ENCODE measurements at places on chromosomes 11 and 22.

DNA sequence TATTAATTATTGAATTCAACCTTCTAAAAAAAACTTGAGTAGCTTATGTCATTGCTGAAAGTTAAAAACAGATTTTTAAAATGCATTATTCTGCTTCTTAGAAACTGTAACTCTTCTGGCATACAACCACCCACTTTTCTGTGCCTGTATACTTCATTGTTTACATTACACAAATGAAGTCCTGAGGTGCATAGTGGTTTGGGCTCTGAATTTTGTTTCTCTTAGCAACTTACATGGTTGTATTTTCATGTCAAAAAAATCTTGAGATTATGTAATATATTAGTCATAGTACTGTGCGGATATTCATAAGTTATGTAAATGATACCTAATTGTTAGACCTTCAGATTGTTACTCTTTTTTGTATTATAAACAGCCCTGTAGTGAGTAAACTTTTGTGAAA lies 12.2 kb downstream of the SC5D start:
- DNase-seq: no peak

- no peak for DNase-seq
Observed at GRCh38 chr11:93500759-93501158, 42.4 kb downstream of the SMCO4 start.

DNA sequence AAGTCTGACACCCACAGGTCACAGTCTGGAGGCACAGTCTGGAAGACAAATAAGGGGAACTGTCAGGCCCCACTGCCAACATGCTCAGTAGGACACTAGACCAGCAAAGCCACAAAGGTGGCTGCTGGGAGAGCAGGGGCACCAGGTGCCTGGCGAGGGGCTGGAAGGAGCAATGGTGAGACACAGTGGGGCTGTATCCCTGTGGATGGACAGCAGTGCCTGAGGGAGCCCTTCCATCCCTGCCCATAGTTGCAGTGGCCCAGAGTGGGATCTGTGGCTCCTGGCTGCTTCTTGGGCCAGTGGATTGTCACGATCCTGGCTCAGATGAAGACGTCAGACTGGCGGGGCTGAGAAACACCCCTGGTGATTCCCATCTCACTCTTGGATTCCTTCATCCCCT lies 154.6 kb downstream of the DSCAML1 start:
- no peak for DNase-seq

DNA sequence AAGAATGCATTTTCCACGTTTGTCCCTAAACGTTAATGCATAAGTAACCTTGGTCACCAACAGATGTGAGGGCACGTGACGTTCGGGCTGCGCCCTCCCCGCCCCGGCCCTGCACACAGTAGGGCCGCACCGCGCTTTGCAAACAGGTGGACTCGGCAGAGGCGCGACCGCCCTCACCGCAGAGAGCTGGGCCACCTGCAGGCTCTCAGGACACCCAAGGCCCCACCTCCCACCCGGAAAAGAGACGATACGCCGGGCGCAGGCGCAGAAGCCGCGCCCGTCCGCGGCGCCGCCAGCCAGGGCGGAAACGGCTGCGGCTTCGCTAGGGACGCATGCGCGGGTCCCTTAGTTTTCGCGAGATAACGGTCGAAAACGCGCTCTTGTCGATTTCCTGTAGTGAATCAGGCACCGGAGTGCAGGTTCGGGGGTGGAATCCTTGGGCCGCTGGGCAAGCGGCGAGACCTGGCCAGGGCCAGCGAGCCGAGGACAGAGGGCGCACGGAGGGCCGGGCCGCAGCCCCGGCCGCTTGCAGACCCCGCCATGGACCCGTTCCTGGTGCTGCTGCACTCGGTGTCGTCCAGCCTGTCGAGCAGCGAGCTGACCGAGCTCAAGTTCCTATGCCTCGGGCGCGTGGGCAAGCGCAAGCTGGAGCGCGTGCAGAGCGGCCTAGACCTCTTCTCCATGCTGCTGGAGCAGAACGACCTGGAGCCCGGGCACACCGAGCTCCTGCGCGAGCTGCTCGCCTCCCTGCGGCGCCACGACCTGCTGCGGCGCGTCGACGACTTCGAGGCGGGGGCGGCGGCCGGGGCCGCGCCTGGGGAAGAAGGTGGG lies at the start of gene FADD:
Gene FADD, plus strand, starts transcription at position 377 of the 831 bp plus-strand sequence. Its CDS starts 164 bp downstream, at position 541.
- DNase-seq: peak; percentile 89

GRCh38 chr11:121887976-121888557 lies 227.9 kb downstream of the BLID start:
- no peak for DNase-seq

DNA sequence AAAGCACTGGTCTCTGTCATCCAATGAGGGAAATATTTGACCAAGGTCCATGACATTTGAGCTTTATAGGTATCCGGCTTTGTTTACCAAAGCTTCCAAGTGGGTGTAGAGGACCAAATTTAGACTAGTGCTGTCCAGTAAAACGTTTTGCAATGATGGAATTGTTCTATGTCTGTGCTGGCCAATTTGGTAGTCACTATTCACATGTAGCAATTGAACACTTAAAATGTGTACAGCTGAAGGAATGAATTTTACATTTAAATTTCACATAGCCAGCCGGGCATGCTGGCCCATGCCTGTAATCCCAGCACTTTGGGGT lies 118.0 kb downstream of the PKNOX2 start:
- no peak for DNase-seq

DNA sequence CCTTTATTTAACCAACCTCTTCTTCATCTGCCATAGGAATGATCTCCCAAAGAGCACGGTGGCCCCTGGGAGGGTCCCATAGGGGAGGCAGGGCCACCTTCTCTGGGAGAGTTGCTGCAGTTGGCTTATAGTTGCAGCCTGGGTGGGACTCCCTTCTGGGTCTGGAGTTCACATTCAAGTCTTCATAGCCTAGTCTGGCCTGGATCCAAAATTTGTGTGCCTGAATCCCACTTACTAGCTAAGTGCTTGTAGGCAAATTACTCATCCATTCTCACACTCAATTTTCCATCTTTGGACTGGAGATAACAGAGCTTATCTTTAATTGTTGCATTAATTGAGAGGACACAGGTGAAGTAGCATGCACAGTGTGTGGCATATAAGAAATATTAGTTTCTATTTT lies 163.6 kb downstream of the GRIK4 start:
- no peak for DNase-seq

GRCh38 chr11:76752321-76753143 lies 30.6 kb upstream of the TSKU start:
- DNase-seq: no peak

DNA sequence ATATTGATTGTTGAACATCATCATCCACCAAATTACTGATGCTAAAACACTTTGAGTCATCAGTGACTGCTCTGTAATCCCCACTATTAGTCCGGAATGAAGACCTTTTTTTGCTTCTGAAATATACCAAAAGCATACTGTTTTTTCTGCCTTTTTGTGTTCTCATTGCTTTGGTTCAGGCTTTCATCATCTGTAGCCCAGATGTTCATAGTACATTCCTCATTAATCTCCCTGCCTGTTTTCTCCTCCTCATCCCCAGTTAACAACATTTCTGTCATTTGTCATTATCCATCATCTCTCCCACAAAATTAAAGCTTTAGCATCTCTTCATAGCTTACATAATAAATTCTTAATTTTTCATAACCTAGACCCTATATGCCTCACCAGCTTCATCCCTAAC lies 9.2 kb downstream of the CEP57 start:
- no peak for DNase-seq

GRCh38 chr11:9527481-9528135 lies 45.9 kb upstream of the WEE1 start:
- no peak for DNase-seq

DNA sequence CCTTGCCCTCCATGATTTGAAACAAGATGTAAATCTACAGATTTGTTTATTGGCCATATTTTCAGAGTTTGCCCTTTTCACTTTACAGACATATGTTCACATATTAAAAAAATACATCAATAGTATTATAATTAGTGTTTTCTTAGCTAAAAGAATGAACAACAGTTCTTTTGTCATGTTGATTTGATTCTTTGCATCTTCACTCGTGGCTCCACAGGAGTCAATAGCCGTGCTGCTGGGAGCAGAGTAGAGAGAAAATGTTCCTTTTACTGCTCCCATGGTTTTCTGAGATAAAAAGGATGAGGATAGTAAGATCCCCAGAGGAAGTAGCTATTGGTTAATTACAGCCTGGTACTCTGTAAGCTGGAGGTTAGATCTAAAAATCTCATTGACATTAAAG lies 151.2 kb downstream of the PGR start:
- DNase-seq: no peak

GRCh38 chr11:78216571-78217287 lies 28.0 kb downstream of the USP35 start:
- no peak for DNase-seq

All from activated naive CD4-positive, alpha-beta T cell (primary cell).